ENCODE measurements at places on chromosomes 11 and 22.

GRCh38 chr11:18145025-18145424, 12.7 kb downstream of the MRGPRX3 start:
- DNase-seq = no peak

DNA sequence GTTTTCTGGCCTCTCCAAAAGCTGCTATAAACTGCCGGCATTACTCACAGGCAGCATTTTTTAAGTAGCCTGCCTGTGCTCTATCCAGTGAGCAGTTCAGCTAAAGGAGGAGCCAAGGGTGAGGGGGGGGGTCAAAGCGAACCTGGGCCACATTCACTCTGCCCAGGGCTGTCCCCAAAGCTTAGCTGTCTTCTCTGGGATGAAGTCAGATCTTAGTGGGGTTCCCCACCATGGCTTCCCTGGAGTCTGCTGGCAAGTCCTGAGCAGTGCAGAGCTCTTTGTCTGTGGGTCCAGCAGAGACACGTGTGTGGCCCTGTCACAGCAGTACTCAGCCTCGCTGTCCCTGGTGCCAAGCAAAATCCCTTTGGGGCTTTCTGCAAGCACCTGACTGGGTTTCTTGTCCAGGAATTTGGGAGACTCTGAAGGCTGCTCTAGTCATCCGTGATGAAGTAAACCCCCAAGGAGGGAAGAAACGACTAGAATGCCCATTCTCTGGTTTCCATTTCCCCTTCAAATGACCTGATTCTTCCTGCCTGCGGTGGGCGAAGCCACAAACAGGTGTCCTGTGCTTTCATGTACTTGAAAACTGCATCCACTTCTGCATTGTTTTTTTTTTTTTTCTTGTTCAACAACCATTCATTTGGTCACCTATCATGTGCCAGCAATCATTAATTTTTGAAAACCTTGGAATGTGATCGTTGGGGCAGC, 2.6 kb downstream of the KCNJ5 start:
- DNase-seq = no peak

DNA sequence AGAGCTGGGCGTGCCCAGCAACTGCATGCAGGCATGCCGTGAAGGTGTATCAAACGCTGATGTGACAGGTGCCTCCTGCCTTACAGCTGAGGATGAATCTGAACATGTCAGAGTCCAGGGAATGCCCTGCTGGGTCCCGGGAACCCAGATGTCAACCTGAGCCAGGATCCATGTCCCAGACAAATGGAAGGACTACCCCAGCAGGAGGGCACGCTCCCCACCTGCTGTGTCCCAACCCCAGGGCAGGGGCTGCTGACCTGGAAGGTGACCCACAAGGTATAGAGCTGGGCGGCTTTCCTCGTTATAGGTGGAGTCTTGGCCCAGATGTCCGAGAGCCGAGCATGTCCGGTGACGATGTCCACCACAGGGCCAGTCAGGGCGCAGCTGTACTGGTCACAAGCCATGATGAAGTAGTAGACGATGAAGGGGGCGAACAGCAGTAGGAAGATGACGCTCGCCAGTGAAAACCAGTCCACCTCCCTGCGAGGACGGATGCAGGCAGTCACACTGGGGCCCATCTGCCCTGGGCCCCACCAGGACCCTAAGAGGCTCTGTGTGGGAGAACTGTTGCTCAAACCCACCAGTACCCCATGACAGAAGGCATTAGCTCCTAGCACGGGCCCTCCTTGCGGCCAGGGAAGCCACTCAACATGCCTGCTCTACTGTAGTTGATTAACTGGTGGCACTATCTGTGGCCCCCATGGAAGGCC, 4.3 kb downstream of the DHCR7 start:
- DNase-seq = no peak

- DNase-seq = no peak
These were observed 678 bp upstream of the RANGAP1 start for GRCh38 chr22:41286639-41287091.

DNA sequence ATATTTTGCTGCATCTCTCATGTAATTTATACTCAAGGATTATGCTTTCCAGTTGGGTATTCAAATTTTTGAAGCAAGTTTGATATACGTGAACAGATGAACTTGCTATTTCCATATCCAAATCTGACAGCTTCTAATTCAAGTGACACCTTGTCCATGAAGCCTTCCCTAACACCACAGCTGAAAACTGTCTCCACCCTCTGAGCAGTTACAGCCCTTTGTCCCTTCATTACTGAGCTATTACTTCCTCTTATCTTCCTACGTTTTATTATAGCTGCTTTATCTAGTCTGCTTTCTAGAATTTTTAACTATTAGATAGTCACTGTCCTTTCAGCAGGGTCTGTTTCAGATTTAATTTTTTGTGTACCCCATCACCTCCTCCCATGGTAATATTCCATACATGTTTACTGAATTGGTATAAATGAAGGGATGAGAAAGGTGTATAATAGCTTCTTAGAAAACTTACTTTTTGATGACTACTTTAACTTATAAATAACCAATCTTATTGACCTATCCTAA, 13.3 kb upstream of the PRSS23 start:
- DNase-seq = no peak

GRCh38 chr11:120200677-120201076, 10.2 kb upstream of the OAF start:
- DNase-seq = no peak

DNA sequence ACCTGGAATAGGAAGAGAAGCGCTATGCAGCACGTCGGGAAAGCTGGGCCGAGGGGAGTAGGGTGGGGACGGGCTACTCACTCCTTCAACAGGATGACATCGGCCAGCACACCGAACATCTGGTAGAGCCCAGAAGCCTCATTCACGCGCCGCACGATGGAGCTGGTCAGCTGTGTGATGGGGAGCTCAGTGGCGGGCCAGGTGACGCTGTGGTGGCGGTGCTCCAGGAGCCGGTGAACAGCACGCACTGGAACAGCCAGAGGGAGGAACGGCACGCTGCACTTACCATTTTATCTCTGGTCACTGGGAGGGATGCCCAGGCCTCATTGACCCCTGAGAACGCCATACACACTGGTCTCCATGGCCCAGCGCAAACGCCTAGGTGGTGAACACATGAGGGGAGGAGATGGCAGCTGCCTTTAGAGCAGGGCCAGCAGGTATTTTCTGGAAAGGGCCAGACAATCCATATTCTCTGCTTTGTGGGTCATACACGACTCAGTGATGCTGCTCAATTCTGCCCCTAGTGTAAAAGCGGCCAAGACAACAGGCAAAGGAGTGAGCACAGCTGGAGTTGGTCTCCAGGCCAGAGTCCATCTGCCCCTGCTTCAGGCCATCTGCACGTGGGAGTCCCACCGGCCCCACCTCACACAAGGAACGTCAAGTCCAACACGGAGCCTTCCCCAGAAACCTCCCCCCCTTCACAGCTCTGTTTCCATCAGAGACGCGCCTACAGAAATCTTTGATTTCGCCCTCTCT, 8.8 kb downstream of the FOXRED2 start:
- no peak for DNase-seq

- no peak for DNase-seq
These were observed 59.3 kb downstream of the C11orf58 start for GRCh38 chr11:16797776-16798175.

DNA sequence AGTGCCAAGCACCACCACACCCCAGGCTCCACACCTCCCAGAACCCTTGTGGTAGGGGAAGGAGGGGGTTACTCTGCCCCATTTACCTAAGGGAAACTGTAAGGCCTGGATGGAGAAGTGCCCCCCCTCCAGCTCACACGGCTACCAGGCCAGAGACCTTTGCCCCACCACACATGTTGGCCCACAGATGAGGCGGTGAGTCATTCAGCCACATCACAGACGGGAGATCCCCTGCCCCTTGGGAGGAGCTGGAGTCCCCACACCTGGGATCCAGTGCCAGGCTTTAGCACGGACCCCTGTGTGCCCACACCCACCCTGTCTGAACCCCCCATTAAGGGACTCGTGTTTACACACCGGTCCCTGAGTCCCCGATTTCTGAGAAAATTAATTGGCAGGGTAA, 24.9 kb downstream of the CDKN1C start:
- DNase-seq = no peak

DNA sequence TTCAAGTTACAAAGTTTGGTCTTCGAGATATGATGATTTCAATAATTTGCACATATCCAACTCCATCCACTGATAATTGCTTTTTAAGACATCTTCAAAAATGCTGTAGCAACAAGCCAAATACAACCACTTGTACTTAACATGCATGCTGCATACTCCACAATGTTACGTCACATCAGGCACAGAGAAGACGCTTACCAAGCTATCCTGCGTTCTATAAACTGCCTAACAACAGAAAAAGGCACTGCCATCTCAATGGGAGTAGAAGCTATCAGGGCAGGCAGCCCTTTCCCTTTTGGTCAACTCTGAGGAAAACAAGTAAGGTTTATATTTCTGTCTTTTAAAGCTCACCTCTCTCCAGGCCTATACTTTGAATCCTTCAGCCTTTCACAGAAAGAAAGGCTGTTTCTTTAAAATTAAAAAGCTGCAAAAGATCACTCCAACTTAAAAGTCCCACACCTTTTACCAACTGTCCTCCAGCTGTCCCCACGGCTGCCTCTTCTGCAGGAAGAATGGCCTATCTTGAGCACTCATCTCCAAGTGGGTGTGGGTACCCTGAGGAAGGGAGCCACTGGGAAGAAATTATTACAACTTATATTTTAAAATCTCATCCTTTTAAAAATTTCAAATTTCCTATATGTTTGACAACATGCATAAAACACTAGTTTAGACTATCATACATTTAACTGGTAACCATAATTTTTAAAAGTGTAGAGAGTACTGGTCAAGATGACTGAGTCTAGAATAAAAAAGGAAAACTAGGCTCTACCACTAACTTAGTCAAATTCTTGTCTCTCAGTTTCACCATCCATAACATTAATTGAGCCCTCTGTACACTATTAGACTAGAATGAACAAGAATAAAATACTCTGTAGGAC, 14.5 kb downstream of the PHF21A start:
- DNase-seq = no peak

DNA sequence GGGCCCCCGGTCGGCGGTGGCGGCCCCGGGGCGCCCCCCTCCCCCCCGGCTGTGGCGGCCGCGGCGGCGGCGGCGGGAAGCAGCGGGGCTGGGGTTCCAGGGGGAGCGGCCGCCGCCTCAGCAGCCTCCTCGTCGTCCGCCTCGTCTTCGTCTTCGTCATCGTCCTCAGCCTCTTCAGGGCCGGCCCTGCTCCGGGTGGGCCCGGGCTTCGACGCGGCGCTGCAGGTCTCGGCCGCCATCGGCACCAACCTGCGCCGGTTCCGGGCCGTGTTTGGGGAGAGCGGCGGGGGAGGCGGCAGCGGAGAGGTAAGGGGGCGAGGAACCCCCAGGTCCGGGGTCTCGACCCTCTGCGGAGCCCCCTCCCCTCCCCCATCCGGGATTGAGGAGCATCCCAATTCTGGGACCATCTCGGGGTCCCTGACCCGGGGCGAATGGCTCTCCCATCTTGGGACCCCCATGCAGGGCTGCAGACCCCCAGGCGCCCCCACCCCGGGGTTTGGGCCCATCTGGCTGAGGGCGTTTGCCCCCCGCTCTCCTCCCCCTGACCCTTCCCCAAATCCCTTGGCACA, 431 bp downstream of the KMT2A start:
- DNase-seq = peak; percentile 36

- DNase-seq = no peak
These were observed 87.5 kb downstream of the RRM1 start for GRCh38 chr11:4181782-4182721.

DNA sequence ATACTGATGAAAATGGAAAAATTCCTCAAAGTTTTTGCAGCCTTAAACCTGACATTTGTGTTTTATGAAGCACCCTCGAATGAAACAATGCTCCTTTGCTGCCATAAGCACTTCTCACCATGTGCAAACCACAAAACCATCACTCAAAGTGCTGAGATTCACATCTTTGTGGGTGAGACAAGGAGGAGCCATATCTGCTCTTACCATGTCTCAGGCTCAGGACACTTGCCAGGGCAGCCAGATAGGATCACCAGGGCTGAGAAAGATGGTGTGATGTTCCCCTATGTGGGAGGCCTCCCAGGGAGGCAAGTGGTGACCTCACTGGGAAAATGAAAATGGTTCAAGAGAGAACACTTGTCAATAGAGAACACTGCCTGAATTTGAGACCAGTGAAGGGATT, 120.4 kb downstream of the CCDC34 start:
- DNase-seq = no peak
